ENCODE measurements at places on chromosomes 2 and 18.

GRCh38 chr2:43349904-43350303, 123.5 kb upstream of the ZFP36L2 start:
- no peak for DNase-seq

DNA sequence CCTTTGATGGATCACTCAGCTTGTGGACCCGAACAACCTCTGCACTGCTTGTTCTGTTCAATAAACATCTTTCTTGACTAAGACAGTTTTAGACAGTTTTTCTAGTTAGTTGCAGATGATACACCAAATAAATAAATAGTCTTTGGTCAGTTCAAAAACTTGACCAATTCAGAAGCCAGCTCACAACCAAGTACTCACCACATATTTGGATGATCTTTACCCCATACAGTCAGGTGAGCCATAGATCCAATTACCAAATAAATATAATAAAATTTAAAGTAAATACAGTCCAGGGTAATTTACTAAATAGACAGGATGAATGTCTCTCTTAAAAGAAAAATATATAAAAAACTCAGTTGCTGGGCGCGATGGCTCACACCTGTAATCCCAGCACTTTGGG, 18.2 kb downstream of the SCN3A start:
- no peak for DNase-seq

- no peak for DNase-seq
These were observed 57.0 kb downstream of the PPP4R1 start for GRCh38 chr18:9557250-9557943.

- no peak for DNase-seq
These were observed 30.1 kb upstream of the PNO1 start for GRCh38 chr2:68127358-68128242.

- DNase-seq = no peak
These were observed 63.1 kb upstream of the HPCAL1 start for GRCh38 chr2:10239561-10239967.

DNA sequence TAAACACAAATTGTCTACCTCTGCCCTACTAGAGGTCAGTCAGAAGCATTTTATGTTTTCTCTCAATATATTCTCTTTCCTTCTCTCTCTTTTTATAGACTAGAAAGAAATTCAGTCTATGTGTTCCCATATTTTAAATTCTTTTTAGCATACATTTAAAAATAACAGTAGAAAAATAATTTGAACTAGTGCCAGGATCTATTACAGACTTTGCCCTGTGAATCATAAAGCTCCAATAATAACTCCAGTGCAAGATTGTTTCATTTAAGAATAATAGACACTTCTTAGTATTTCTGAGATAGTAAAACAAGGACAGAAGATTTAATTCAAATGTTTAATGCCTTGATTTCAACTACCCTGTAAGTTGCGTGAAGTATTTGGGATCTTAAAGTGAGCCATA, 60.1 kb downstream of the ITGB6 start:
- no peak for DNase-seq

DNA sequence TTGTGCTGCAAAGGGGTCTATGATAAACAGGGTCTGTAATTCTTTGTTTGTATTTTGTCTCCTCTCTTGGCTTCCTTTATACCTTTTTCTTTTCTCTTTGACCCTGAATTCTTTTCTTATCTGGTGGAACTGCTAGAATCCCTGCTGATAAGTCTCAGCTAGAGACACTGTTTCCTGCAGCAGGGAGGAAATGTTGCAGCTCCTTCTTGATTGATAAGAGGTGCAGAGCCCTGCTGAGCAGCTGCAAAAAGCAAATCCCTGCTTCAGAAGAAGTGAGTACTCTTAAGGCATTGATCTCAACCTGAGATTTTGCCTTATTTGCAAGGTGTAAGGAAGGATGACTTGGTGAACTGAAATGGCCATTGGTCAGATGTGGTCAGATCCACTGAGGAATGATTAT, 167.8 kb downstream of the NUP35 start:
- no peak for DNase-seq

GRCh38 chr2:18413676-18414396, 146.6 kb downstream of the RDH14 start:
- DNase-seq = no peak

GRCh38 chr2:46356991-46357390, 59.8 kb downstream of the EPAS1 start:
- no peak for DNase-seq

GRCh38 chr2:169136885-169137534, 67.6 kb downstream of the DHRS9 start:
- DNase-seq = no peak

DNA sequence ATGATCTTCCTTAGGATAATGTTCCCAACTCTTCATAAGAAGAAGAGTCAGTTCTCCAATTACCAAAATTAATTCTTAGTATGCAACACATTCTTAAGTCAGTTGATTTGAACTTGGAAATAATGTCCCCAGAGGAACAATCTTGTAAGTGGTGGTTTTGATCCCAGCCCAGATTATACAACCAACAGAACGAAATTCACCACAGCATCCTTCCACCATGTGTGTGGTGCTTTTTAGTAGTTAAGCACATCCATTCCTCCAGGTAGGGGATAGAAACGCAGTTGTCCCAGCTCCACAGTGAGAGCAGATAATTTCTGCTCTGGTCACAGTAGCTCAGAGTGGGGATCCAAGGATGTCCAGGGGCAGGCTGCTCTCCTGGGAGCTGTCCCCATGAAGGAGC, 161.7 kb upstream of the SLC39A10 start:
- DNase-seq = no peak

DNA sequence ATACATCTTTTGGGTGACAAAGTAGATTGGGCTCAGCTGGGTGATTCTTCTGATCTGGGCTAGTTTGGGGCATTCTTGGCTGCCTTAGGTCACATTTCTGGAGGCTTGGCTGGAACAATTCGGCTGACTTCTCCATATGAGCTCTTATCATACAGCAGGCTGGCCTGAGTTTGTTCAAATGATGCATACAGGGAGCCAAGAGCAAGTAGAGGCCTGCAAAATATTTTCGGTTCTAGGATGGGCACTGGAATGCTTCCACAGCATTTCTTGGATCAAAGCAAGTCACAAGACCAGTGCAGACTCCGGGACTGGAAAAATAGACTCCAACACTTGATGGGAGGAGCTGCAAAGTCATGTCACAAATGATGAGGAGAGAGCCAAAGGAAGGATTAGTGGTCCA, 98.4 kb downstream of the SCG2 start:
- no peak for DNase-seq

DNA sequence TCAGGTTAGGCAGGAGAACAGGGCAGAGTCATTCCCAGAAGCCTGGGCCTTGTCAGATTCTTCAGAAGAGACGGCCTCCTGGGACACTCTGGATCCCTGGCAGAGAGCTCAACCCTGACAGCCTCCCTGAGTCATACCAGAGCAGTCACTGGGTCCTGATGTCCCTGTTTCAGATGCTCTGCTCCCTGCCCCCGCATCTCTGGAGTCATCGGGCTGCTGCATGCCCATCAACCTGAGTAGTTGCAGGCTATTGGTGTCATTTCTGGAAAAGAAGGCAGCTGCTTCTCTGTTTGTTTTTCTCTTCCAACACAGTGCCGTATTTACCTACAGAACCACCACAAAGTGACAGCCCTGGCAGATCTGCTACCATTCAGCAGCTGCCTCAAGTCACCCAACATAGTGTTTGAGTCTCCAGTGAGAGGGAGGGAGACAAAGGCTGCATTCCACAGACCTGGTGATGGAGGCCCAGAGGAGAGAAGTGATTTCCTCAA, 145.1 kb downstream of the B3GNT2 start:
- no peak for DNase-seq

GRCh38 chr2:236938126-236938525, 147.6 kb upstream of the COPS8 start:
- DNase-seq = no peak

- DNase-seq = peak; percentile 45
These were observed 205.9 kb upstream of the STK17B start for GRCh38 chr2:196376984-196377877.

GRCh38 chr18:58754544-58755068, 83.3 kb downstream of the MALT1 start:
- DNase-seq = no peak

- DNase-seq = no peak
These were observed 19.2 kb downstream of the PTGR3 start for GRCh38 chr18:75189696-75190095.

GRCh38 chr2:101827246-101827645, 129.7 kb downstream of the MAP4K4 start:
- DNase-seq = no peak

- no peak for DNase-seq
These were observed 92.1 kb downstream of the GALR1 start for GRCh38 chr18:77341527-77342325.

- no peak for DNase-seq
These were observed 334.2 kb downstream of the KIAA1328 start for GRCh38 chr18:37163119-37163518.

DNA sequence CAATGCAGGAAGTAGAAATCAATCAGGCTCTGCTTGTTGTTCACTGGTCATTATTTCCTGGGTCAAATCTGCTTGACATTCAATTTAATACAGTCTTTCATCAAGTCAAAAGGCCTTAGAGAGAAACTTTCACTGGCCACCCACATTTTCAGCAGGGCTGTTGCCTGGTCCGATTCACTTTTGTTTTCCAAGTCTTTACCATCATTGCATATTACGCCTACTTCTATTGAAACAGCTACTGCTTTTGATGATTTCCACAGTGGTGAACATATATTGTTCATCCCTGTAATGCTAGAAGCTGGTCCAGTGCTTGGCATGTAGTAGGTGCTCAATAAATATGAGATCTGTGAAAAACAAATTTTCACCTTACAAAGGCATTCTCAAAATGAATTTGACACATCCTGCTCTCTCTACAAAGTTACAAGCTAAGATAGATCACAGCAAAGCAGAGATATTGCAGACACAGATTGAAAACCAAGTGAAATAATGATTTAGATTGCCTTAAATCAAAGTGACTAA, 600.1 kb downstream of the ARHGAP15 start:
- DNase-seq = no peak

DNA sequence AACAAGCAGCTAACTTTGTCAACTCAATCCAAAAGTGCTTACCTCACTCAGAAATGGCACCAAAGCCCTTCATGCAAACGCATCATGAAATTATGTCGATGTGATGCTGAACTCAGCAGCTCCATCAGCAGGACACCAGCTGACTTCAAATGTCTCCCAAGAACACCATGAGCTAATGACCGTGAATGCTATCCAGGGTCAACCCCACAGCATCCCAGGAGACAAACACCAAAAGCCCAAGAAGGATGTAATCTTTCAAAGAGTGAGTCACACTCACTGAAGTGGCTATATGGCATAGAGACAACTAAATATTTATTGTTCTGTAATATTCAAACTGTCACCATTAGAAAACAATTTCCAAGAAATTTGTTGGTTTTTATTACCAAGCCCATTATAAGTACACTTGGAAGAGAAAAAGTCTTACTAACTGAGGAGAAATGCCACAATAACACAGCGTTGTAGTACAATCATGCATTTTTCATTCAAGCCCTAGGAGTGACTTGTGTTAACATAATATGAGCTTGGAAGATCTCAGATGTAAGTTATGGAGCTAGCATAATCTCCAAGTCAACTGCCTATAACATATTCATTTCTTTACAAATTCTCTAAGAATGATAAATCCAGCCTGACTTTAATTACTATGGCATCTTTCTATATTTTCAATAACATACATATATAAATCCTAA, 165.0 kb upstream of the CCDC68 start:
- DNase-seq = no peak

- DNase-seq = peak; percentile 12
These were observed 202 bp downstream of the MCEE start for GRCh38 chr2:71129902-71130151.

DNA sequence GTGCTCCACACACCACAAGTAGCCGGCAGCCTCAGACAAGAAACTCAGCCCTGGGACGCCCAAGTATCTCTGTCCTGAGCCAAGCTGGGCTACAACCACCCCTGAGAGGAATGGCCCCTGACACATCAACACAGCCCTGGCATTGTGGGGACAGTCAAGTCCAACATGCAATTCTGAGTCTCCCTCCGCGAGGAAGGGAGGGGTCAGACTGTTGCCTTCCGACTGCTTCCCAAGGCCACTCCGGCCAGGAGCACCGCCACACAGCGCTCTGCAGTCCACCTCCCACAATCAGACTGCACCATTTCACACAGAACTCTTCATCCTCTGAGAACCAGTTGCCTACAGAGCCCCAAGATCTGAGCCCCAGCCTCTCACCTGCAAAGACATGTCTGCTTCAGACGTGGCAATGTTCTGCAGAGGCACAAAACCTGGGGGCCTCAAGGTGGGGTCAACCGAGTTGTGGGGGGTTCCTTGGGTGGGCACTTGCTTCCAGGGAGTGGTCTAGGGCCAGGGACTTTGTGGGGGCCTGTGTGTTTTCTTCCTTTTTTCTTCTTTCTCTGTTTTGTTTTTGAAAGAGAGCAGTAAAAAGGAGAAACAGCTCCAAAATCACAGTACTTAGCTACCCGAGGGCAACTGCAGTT, 76.7 kb upstream of the SALL3 start:
- no peak for DNase-seq

- no peak for DNase-seq
These were observed 205 bp downstream of the TET3 start for GRCh38 chr2:73984922-73985307.
